ENCODE measurements at places on chromosomes 12 and 14.

GRCh38 chr12:16939871-16940306, 333.9 kb upstream of the LMO3 start:
- DNase-seq, result peak; percentile 45

DNA sequence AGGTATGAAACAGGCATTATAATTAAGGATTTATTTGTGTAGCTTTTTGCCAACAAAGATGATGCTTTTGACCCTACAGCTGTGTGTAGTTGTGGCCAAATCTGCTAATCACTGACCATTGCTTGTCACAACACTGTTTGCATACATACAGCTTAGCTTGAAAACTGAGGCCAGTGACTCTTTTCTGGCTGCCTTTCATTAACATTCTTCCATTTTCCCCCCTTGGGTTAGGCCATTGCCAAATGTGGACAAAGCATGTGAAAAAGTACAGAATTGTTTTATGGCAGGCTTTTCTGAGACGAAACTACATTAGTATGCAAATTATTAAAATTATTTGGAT, 263.3 kb downstream of the SLC16A7 start:
- no peak for DNase-seq

- DNase-seq, result no peak
Observed at GRCh38 chr12:97487470-97487869, 24.9 kb downstream of the RMST start.

GRCh38 chr12:104058802-104059201, 5.5 kb upstream of the HCFC2 start:
- no peak for DNase-seq

DNA sequence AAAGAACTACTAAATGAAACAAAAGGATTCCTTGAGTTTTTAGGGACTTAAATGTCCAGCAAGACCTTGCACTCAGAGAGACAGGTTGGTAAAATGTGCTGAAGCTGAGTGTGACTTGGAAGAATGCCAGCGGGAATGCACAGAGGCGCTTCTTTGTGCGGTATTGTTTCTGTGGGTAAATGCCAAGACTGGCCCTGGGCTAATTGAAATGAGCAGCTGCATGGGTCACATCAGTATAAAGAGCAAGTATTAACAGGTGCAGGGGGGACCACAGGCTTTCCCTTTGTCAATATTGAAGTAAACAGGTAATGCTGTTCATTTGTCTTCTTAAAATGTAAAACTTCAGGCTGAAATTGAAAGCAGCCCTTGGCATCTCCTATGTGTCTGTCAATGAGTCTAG, 74.3 kb downstream of the LMO3 start:
- DNase-seq, result no peak

DNA sequence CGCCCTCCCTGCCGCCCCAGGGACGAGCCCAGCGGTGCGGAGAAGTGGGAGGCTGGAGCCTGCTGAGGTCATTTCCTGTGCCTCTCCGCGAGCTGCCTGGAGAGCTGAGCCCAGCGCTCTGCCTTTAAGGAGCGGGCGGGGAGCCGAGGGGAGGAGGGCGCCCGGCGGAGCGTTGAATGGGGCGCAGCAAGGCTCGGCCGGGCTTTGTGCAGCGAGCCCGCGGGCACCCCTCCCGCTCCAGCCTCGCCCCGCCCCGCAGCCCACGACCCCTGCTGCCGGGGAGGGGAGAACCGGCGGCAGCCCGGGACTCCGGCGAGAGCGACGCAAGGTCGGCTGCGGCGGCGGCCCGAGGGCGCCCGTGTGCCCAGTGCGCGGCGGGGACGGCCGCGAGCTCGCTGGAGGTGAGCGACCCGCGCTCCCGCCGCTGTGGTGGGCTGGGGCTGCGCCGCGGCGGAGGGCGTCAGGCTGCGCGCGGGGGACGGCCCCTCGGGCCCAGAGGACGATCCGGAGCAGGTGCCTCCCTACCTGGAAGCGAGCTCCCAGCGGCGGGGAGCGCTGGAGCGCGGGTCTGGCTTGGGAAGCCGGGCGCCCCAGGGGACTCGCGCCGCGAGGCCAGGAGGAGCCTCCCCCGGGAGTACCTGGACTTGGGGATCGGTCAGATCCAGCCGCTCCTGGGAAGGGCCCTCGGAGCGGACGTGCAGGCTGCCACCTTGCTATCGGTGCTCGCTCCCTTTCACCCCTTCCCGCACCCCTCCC, at the start of gene PLEKHH1:
Gene PLEKHH1, plus strand, starts transcription at position 293 of the 756 bp plus-strand sequence. CDS start 8,578 bp downstream, outside the sequence.
- peak; percentile 81 for DNase-seq

DNA sequence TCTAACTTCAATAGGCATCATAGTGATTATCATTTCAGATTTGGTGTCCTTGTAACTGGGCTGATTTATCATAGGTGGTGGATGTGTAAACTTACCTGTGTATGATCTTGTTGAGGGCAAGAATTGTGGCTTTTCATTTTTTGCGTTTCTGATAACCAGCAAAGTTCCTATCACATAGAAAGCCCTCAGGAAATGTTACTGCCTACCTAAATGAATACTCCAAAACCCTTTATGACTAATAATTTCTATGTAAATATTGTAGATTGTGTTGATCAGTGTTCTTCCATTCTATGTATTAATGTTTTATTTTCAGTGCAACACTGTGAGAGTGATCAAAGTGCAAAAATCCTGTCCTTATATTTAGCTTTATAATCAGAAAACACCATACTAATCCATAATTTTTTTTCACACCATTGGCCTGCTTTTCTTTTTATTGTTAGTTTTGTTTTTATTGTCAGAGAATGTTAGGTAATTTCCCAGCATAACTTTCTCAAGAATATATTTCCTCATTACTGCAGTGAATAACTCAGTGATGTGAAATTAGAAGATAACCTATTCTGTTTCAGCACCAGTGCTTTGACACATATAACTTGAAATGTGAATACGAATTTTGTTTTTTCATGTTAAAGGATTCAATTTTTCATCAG, 94.1 kb downstream of the GPHN start:
- DNase-seq, result peak; percentile 5

- DNase-seq, result no peak
Observed at GRCh38 chr12:116299665-116300328, 22.3 kb upstream of the MED13L start.

DNA sequence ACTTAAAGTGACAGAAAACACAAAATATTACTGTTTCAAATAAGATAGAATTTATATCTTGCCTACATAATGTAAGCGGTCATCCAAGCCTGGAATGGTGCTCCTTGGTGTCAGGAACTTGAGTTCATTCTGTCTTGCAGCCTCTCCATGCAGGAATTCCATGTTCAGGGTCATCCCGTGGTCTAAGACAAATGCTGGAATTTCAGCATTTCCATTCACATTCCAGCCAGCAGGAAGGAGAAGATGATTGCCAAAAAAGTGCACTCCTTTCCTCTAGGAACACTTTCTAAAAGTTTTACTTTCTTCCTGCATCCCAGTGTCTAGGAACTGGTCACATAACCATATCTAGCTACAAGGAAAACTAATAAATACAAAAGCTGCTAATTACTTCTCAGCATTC, 106.3 kb downstream of the PTPRO start:
- no peak for DNase-seq

Measured in suppressor macrophage treated with lipopolysaccharide for 4 hours (primary cell).